ENCODE measurements at places on chromosomes 13 and 19.
A peak's percentile ranks its signal among the peaks of the same experiment; 100 is the strongest.

GRCh38 chr19:310141-310651 is 19.0 kb upstream of the PLPP2 start:
- DNase-seq: no peak

- DNase-seq: no peak
These were observed 84.6 kb downstream of the ATP11A start for GRCh38 chr13:112774448-112774792.

- no peak for DNase-seq
These were observed 7.6 kb downstream of the SIRT2 start for GRCh38 chr19:38891771-38892170.

- DNase-seq: no peak
These were observed 11.5 kb upstream of the TFDP1 start for GRCh38 chr13:113573065-113573464.

GRCh38 chr13:99357131-99357596 is 50.0 kb upstream of the GPR183 start:
- peak; percentile 88 for DNase-seq

GRCh38 chr13:92074658-92075057 is 676.2 kb downstream of the GPC5 start:
- DNase-seq: peak; percentile 10

- no peak for DNase-seq
These were observed 51.6 kb upstream of the F7 start for GRCh38 chr13:113053801-113054604.

DNA sequence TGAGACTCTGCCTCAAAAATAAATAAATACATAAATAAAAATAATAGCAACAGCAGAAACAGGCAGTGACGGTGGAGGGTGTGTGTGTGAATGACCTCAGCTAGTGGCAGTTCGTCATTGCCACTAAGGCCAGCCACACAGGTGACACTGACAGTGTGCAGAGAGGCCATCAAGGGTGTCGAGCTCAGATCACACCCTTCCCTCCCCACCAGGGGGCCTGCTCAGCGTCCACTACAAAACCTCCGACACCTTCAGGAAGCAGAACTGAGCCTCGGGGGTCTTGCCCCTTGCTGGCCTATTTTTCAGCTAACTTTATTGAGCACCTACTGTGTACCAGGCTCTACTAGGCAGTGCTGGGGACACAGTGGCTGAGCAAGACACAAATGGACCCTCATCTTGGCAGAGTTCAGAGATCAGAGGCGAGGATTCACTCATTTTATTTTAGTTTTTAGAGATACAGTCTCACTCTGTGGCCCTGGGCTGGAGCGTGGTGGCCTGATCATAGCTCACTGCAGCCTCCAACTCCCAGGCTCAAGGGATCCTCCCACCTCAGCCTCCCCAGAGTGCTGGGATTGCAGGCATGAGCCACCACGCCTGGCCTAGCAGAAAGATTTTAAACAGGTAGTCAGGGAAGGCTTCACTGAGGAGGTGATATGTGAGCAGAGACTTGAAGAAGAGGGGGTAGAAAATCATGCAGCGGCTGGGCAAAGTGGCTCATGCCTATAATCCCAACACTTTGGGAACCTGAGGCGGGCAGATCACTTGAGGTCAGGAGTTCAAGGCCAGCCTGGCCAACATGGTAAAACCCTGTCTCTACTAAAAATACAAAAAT is 30.3 kb upstream of the SEMA6B start:
- peak; percentile 67 for DNase-seq

DNA sequence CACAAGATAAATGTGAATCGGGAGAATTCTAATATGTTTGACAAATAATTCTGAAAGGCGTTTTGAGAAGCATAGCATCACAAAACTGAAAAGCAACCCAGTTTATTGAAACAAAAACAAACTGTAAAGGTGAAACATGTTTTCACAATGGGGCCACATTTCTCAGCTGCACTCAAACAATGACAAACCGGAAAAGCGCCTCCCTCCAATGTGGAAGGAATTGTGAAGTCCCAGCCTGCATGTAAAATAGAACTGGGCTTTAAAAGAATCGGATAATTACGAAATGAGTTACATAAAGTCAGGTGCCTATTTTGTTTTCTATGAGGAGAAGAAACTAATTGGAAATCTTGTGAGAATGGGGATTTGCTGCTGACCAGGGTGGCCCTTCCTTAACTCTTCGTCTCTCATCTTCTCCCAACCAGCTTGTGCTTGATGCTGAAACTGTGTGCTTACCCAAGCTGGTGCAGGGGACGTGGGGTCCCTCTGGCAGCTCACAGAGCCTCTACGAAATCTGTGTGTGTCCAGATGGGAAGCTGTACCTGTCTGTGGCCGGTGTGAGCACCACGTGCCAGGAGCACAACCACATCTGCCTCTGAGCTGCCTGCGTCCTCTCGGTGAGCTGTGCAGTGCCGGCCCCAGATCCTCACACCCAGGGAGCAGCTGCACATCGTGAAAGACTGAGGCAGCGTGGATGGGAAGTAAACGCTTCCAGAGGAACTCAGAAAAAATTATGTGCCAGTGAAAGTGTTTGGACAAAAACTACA is 109.4 kb downstream of the SACS start:
- no peak for DNase-seq
